ENCODE measurements at places on chromosomes 3 and 15.
A peak's percentile ranks its signal among the peaks of the same experiment; 100 is the strongest.

- no peak for DNase-seq
These were observed 101.5 kb upstream of the CBLB start for GRCh38 chr3:105970283-105970682.

DNA sequence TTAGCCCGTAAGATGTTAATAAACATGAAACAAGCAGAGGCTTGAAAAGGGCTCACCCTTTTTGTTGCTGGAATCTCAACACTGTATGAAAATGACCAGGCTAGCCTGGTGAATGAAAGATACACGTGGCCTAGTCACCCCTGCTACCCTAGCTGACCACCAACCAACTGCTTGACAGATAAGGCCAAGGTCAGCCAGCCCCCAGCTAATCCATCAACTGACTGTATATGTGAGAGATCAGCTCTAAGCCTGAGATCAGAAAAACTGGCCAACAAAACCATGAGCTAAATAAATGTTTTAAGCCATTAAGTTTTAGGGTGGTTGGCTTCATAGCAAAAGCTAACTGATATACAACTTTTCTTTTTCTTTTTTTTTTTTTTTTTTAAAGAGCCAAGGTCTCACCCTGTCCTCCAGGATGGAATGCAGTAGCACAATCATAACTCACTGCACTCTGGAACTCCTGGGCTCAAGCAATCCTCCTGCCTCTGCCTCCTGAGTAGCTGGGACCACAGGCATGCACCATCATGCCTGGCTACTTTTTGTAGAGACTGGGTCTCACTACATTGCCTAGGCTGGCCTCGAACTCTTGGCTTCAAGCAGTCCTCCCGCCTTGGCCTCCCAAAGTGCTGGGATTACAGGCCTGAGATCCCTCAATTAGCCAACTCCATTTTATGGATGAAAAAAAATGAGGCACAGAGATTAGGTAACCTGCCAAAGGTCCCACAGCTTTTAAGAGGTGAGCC lies 34.6 kb downstream of the SH3BP5 start:
- no peak for DNase-seq

GRCh38 chr3:6416049-6416661 lies 444.8 kb upstream of the GRM7 start:
- no peak for DNase-seq

- DNase-seq, result no peak
These were observed 66.7 kb upstream of the STT3B start for GRCh38 chr3:31465999-31466398.

DNA sequence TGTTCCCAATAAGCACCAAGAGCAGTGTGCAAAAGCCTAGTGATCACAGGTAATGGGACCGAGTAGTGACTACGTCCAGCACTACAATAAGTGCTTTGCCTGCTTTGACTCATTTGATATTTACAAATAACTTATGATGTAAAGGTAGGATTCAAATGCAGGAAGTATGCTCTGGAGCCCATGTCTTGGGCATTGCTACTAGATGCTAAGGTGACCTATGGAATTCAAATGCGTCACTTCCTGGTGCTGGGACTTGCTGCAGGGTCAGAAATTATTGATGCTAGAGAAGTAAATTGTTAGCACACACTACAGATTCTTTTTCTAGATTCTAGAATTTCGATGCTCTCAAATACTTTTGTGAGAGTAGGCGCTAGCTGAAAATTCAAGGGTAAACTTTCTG lies 101.2 kb upstream of the TSC22D2 start:
- no peak for DNase-seq

DNA sequence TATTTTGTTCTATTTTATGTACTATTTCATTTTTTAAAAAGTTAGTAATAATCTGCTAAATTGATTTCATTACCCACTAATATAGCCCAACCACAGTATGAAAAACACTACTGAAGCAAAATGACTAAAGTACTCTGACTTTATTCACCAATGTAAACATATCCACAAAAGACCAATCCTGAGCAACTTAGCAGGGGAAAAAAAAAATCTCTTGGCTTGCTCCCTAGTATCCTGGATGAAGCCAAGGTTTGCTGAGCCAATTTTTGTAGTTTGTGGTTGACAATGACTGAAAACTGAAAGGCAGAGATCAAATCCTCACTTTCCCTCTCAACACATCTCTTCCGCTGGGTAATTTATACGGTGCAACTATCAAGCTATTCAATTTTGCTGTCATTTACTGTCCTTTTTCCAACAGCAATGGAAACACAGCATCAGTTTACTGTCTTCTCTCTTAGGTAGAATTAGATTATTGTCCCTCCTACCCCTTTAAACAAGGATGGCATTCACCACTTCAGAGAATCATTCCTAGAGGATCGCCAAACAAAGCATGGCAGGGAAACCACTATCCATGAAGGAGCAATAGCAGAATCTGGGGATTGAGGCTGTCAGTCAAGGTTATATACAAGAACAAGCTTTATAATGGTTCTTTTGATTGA lies 149.7 kb downstream of the THRB start:
- DNase-seq, result no peak

DNA sequence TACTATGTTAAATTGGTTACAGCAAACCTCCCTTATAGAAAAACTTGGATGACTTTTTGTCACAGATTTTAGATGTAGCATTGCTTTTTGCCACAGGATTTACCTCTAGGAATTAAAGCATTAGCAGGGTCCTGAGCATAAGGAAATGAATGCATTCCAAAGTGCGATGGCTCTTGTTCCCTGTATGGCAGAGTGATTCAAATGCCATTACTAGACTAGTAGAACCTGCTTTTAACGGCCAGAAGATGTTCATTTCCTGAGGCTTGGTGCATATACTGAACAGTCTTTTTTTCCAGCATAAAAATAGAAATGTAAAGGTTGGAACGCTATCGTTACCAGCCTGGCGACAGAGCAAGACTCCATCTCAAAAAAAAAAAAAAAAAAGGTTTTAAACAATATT lies 59.4 kb downstream of the WNT5A start:
- no peak for DNase-seq

DNA sequence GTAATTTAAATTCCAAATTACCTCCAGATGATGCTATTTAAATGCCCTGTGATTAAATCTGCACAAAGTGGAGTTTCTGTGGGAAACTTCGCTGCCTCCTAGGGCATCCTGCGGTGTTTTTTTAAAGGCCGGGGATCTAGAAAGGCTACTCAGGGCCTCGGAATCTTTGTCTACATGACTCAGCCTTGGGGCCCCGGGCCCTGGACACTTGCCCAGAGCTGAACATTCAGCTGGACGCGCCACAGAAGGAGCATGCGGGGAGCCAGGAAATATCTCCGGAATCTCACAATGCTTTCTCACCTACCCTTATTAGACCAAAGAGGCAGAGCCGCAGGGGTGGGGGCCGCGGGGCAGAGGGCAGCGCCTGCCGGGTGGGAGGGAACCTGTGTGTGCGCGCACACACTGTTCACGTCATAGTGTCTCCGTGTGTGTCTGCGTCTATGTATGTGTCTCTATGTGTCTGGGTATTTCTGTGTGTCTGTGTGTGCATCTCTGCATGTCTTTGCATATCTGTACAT lies 145.5 kb upstream of the TPM1 start:
- no peak for DNase-seq

GRCh38 chr3:107663266-107663665 lies 140.5 kb downstream of the BBX start:
- DNase-seq, result no peak

DNA sequence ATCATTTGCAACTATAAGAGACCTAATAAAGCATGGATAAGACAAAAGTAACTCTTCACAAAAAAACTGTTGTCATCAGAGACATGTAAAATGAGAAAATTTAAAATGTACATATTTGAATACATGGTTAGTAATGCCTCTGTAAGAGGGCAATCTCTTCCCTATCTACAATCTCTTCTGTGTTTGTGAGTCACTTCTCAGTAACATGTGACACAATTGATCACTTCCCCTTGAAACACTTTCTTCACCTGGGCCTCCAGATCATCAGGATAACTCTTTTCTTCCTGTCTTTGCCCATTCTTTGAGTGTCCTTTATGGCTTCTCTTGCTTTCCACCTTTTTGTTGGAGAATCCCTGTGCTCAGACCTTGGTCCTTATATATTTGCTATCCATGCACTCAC lies 50.4 kb downstream of the TFDP2 start:
- DNase-seq, result no peak

DNA sequence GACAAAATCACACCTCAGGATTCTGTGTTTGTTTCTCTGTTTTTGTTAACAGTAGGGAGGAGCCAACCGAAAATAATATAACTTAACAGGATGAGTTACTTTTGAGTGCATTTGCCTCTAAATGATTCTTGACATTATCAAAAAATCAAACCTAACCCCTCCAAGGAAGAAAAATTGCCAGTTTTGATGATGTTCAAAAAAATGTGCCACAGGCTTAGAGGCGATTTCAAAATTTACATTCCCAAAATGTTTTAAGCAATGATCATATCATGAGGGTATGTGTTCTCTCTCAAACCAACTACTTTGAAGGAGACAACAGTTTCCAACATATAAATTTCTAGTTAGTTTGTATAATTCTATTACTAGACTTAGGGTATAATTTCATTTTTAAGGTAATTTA lies 6.7 kb downstream of the VGLL3 start:
- DNase-seq, result no peak

GRCh38 chr15:95556866-95557225 lies 773.7 kb upstream of the NR2F2 start:
- no peak for DNase-seq

GRCh38 chr3:154782151-154782550 lies 298.0 kb upstream of the MME start:
- no peak for DNase-seq

GRCh38 chr15:52139599-52140462 lies 27.3 kb upstream of the BCL2L10 start:
- DNase-seq, result peak; percentile 71

GRCh38 chr3:127036209-127037020 lies 53.5 kb downstream of the PLXNA1 start:
- no peak for DNase-seq

GRCh38 chr3:72533591-72534473 lies 314.4 kb downstream of the SHQ1 start:
- no peak for DNase-seq

- DNase-seq, result no peak
These were observed 12.4 kb downstream of the RETNLB start for GRCh38 chr3:108744762-108745161.

- no peak for DNase-seq
These were observed 189.0 kb downstream of the DIPK2A start for GRCh38 chr3:144160627-144161026.

- DNase-seq, result no peak
These were observed 142.4 kb downstream of the CHDH start for GRCh38 chr3:53703630-53704362.

DNA sequence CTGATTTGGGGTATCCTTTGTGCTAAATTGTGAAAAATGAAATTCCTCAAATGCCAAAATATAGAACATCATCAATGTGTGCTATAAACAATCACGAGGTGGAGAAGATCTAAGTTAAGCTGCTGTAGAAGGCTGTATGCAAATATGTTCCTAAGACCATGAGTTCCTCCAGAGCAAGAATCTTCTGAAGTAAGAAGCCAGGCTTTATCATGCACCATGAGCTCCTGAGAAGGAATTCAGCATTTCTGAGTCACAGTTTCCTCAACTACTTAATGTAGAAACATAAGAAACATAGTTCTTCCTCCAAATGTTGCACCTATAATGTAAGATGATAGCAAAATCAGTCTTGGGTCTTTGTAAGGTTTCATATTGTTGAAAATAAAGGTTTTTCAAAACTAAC lies 241.7 kb upstream of the MDFIC2 start:
- no peak for DNase-seq

DNA sequence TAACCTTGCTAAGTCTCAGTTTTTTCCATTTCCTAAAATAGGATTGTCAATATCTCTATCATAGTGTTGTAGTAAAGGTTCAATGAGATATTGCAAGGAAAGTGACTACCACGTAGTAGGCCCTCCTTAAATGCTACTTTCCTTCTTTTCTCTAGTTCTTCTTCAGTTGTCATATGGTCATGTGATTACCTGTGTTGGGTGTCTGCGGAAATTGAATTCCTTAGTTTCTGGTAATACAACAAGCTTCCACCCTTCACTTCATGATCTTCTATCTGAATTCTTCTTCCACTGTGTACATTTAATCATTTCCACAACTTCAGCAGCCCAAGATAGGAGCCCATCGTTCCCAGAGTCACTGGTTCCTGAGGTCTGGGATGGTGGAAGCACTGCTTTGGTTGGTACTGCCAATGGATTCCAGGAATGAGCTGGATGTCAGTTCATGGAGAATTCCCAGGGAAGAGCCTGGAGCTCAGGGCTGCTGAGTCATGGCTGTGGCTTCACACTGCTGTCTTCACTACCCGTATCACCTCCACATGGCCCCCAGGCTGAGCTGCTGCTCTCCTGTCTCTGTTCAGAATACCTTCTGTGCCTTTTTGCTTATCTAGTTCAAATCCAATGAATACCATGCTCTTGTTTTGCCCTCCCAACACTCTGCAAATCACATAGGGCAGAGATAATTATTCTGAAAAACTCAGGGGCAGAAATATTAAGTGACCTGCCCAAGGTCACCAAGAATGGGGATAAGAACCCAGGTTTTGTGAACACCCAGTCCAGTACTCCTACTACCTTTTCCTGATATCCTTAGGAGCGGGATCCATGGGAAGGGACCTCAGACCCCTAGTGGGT lies 98.6 kb downstream of the RPL39L start:
- no peak for DNase-seq

DNA sequence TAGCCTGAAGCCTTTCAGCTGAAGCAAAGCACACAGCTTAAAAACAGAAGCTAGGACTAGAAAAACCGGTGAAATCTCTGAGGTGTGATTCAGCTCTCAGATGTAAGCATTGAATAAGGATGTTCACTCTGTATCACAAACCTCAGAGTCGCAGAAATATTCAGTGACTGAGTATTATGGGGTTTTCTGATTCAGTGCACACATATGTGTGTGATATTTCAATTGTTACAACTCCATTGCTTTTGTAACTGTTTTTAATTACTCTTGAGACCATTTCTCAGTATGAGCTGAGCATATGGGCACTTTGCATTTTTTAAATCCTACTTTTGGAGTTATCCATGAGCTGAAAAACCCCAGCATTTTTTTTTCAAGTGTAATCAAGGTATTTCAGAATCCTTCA lies 868.8 kb downstream of the NTRK3 start:
- DNase-seq, result no peak

DNA sequence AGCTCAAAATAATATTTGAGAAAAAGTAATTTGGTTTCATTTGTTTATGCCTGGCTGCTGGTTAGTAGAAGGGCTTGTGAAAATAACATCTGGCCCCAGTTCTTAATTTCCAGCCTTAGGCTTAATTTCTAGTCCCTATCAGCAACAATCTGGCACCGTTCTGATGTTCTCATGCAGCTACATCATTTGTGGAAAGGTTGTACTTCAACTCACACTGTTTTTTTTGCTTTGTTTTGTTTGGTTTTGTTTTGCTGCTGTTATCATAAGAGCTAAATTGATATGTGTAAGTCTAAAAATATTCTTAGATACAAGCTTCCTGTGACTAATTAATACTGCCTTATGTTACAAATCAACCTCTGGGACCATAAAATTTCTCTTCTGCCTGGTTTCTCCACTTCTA lies 8.9 kb downstream of the CPA3 start:
- DNase-seq, result no peak
